Activated CD4-positive, alpha-beta memory T cell treated with anti-CD3 and anti-CD28 coated beads, Interleukin-2, amount 10 ng/mL, durations not matched to agents 7 days and 5 days (primary cell): ENCODE measurements at places on chromosomes 1 and 21. TPM values are rescaled to one million over a fixed set of nuclear protein-coding genes. Genes with fewer than 3 reads are reported as not detected.

DNA sequence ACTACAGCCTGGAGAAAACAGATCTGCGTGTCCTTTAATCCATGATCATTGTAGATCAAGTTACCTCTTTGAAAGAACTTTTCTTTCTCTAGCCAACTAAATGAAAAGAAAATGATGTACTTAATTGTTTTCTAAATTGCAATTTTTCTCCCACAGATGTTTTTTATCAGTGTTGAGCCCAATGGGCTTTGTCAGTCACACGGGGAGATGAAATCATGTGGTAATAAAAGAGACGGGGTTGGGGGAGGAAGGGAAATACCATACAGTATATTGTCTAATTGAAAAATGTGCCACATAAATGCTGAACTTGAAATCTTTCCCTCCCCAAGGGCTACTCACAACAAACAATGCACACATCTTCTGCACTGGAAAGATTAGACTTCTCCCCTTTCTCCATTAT is 58.4 kb downstream of the NTMT2 start:
- no peak for DNase-seq

Gene PTGER3
- not detected for total RNA-seq

GRCh38 chr1:147892216-147892615 is 10.4 kb upstream of the GJA8 start:
- no peak for DNase-seq

GRCh38 chr1:151070474-151071276 is at the start of gene GABPB2:
GABPB2 (plus strand) TSS chr1:151070761; CDS start chr1:151088190, 17,429 bp downstream.
- DNase-seq, result peak; percentile 88
